Cardiac septum (tissue), 1 donor: ENCODE measurements at places on chromosomes 3 and 15. TPM values are rescaled to one million over a fixed set of nuclear protein-coding genes. Genes with fewer than 3 reads are reported as not detected.

The ATP13A4 gene
- not detected for total RNA-seq

The TASOR gene
- total RNA-seq = 29.0 TPM

The CORO2B gene
- 2.7 TPM for total RNA-seq

The IMPG2 gene
- total RNA-seq = 0.38 TPM

The UPK1B gene
- not detected for total RNA-seq

The HCN4 gene
- total RNA-seq = 6.2 TPM

The GLCE gene
- total RNA-seq = 6.2 TPM

The BCHE gene
- total RNA-seq = 0.81 TPM

The FBXO40 gene
- total RNA-seq = 147 TPM

The ONECUT1 gene
- total RNA-seq = not detected

The TMEM212 gene
- not detected for total RNA-seq

The NMNAT3 gene
- total RNA-seq = 9.7 TPM

The ADCY5 gene
- 192 TPM for total RNA-seq

The MAP6D1 gene
- 2.3 TPM for total RNA-seq
